ENCODE measurements at places on chromosomes 2 and 18. TPM values are rescaled to one million over a fixed set of nuclear protein-coding genes. Genes with fewer than 3 reads are reported as not detected.

DNA sequence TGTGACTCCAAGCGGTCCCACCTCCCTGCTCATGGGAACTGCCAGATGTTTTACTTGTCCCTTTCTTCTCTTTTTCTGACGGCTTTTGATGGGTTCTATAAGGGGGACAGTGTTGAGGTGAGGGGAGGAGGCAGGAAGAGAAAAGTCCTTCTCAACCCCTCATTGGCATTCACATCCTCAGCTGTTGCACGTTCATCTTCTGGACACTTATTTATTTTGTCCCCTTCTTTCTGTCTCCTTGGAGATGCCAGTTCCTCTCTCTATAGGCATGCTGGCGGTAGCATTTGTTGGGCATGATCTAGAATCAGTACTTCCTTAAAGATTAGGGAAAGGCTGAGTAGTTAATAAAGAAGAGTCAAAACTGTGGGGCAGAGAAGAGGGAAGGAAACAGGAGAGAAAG lies 99.0 kb upstream of the KLHL14 start:
- no peak overlapping the region for H3K4me3 ChIP-seq
- no peaks in the 10 kb centered on the region for H3K36me3 ChIP-seq
- no peak for DNase-seq
- H3K4me1 ChIP-seq: no peaks in the 10 kb centered on the region
- H3K27me3 ChIP-seq: no peaks in the 10 kb centered on the region

DNA sequence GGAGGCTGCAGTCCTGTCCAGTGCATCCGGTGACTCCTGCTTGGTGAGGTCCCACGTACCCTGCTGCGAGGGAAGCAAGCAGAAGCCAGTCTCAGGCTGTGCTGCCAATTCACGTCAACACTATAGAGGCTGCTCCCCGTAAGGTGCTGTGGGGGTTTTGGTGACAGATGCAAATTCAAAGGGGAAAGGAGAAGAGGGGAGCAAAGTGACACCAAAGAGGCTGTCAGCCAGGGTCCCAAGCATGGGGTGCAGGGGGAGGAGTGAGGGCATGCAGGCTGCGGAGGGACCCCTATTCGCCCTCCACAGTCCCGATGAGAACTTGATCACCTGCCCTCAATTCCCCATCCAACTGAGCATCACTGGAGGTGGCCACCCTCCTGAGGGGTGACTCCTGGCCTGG lies 179.4 kb upstream of the HS6ST1 start:
- no peak for DNase-seq
- H3K4me1 ChIP-seq: peaks cover 13% of the 10 kb centered on the region
- H3K4me3 ChIP-seq: no peak overlapping the region
- H3K36me3 ChIP-seq: no peaks in the 10 kb centered on the region
- H3K27ac ChIP-seq: no peak overlapping the region

DNA sequence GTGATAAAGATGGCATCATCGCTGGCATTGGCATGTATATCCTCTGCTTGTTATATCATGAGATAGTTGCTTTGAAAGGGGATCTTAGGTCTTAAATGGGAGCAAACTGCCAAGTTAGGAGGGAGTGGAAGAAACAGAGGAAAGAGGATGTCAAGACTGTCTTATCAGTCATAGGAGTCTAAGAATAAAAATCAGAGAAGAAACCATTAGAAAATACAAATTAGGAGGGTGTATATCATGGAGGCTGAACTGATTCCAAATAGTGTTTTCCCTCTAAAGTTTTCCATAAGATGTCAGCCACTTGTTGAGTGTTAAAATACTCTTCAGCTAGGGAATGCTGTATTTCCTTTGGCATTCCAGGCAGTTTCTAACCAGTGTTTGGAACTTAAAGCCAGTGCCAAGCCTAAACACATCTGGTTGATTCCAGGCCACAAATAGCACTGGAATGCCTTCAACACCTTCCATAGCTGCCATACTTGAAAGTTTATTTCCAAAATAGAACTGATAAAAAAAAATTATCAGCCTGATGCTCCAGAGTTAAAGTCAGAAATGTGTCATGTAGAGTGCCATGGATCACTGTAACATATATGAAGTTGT lies 129.4 kb downstream of the ZEB2 start:
- no peak overlapping the region for H3K27ac ChIP-seq
- H3K27me3 ChIP-seq: peaks cover 4% of the 10 kb centered on the region
- H3K4me3 ChIP-seq: no peak overlapping the region

GRCh38 chr2:187769437-187769836 lies 215.2 kb upstream of the TFPI start:
- H3K27me3 ChIP-seq: no peaks in the 10 kb centered on the region
- no peak overlapping the region for H3K27ac ChIP-seq
- no peak for DNase-seq
- H3K36me3 ChIP-seq: no peaks in the 10 kb centered on the region

DNA sequence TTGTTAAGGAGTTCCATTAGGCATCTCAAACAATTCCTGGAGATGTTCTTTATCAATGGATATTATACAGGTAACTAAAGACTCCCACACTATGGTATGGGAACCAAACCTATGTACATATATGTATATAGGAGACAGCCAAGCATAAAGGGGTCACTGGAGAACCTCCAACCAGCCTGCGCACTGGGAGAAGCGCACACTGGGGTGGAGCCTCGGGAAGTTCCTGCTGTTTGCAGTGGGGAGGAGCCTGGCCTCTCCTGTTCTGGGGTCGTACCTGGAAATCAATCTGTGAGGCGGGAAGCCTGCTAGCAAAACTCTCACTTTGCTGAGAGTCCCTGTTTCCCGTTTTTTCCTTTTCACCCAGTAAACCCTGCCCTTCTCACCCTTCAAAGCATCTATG lies 83.1 kb upstream of the CREB1 start:
- H3K27me3 ChIP-seq: no peaks in the 10 kb centered on the region
- no peaks in the 10 kb centered on the region for H3K4me1 ChIP-seq
- no peaks in the 10 kb centered on the region for H3K36me3 ChIP-seq
- H3K4me3 ChIP-seq: no peak overlapping the region

Gene ARPC2
- 37.4 TPM for polyA plus RNA-seq

Gene TMEM163
- polyA plus RNA-seq: 20.3 TPM

Gene SERPINB12
- polyA plus RNA-seq: not detected

DNA sequence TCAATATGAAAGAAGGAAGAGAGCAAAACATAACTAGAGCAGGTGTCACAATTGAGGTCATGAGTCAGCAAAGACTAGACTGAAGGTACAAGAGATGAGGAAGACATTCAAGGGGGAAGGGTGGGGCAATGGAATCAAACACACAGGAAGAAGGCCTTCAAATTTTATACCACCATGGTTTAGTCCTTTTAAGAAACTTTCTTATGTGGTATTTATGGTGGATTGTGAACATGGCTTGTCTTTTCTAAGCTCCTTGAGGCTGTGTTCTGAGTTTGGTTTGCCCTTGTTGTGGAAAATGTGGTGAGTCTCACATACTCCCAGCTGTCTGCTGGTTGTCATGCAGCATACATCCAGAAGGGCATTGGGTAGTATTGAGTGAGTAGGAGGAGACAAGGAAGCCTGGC lies 62.1 kb downstream of the NABP1 start:
- no peak overlapping the region for H3K27ac ChIP-seq
- no peaks in the 10 kb centered on the region for H3K27me3 ChIP-seq
- H3K4me3 ChIP-seq: no peak overlapping the region

GRCh38 chr2:239225371-239225851 lies 175.4 kb downstream of the HDAC4 start:
- no peak overlapping the region for H3K4me3 ChIP-seq
- peaks cover 46% of the 10 kb centered on the region for H3K4me1 ChIP-seq
- no peaks in the 10 kb centered on the region for H3K27me3 ChIP-seq
- H3K36me3 ChIP-seq: no peaks in the 10 kb centered on the region

GRCh38 chr18:11847811-11848210 lies 3.4 kb upstream of the CHMP1B start:
- H3K27me3 ChIP-seq: no peaks in the 10 kb centered on the region
- H3K4me3 ChIP-seq: no peak overlapping the region
- H3K27ac ChIP-seq: no peak overlapping the region
- no peak for DNase-seq

DNA sequence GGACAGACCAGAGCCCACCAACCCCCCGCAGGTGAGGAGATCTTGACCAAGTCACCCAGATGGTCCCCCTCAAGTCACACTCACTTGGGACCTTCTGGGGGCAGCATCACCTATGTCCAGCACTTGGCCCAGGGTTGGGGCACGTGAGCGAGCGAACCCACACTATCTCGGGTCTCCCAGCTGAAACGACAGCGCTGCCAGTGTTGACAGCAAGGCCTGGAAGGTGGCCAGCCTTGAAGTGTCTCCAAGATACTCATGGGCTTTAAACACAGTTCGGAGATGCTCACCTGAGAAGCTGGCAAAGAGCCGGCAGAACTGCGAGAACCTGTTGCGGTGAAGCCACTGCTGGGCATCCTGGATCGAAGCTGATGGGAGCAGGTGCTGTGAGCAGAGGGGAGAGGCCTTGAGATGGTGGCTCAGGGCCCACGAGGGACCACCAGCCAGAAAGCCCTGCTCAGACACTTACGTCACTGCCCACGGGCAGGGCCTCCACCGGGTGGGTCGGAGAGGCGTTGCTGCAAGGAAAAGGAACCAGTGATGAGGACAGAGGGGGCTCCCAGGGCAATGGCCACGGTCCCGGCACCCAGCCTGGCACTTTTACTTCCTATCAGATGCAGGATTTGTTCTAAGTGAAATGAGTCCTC lies 47.5 kb downstream of the TFCP2L1 start:
- H3K27ac ChIP-seq: no peak overlapping the region
- H3K4me3 ChIP-seq: no peak overlapping the region
- no peaks in the 10 kb centered on the region for H3K27me3 ChIP-seq
- no peaks in the 10 kb centered on the region for H3K4me1 ChIP-seq
- DNase-seq: no peak

Gene PRKCE
- polyA plus RNA-seq: 4.0 TPM

GRCh38 chr2:72993147-72993932 lies 76.0 kb downstream of the EMX1 start:
- H3K36me3 ChIP-seq: no peaks in the 10 kb centered on the region
- no peak for DNase-seq
- no peak overlapping the region for H3K27ac ChIP-seq
- H3K4me1 ChIP-seq: no peaks in the 10 kb centered on the region
- H3K27me3 ChIP-seq: no peaks in the 10 kb centered on the region

GRCh38 chr2:98175811-98176210 lies 88.8 kb downstream of the VWA3B start:
- H3K4me3 ChIP-seq: no peak overlapping the region
- no peak overlapping the region for H3K27ac ChIP-seq
- H3K4me1 ChIP-seq: no peaks in the 10 kb centered on the region

- no peaks in the 10 kb centered on the region for H3K4me1 ChIP-seq
- no peaks in the 10 kb centered on the region for H3K27me3 ChIP-seq
- H3K4me3 ChIP-seq: no peak overlapping the region
- DNase-seq: no peak
These were observed 117.2 kb downstream of the CTNNA2 start for GRCh38 chr2:79630060-79630459.

DNA sequence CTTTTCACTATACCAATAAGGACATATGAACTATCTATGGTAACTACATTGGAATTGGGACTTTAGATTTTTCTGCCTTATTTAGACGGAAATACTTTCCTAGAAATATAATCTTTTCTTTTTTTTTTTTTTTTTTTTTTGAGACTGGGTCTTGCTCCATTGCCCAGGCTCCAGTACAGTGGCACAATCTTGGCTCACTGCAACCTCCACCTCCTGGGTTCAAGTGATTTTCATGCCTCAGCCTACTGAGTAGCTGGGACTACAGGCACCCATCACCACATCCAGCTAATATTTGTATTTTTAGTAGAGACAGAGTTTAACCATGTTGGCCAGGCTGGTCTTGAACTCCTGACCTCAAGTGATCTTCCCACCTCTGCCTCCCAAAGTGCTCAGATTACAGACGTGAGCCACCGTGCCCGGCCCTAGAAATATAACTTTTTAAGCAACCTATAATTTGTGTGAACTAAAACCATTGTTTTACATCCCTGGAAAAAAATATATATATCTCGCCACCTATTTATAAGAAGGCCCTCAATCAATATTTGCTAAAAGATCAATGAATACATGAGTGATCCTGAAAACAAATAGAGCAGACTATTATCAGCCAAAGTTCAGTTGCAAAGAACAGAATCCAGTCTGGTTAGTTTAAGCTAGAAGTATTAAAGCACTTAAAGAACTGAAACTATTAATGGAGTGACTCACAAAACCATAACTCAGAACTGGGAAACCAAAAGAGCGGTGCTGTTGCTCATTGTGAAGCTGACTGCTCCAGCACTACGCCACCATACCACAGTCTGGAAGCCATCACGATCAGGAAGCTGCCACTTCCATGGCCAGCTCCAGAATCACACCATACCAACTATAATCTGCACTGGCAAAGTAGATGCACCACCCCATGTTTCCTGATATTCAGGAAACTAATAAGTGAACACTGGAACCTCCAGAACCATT lies 8.4 kb upstream of the HNRNPLL start:
- no peaks in the 10 kb centered on the region for H3K36me3 ChIP-seq
- H3K4me1 ChIP-seq: no peaks in the 10 kb centered on the region
- no peak overlapping the region for H3K27ac ChIP-seq
- no peaks in the 10 kb centered on the region for H3K27me3 ChIP-seq
- no peak overlapping the region for H3K4me3 ChIP-seq

- no peaks in the 10 kb centered on the region for H3K36me3 ChIP-seq
- no peak for DNase-seq
- H3K4me3 ChIP-seq: no peak overlapping the region
- H3K4me1 ChIP-seq: no peaks in the 10 kb centered on the region
- H3K27ac ChIP-seq: no peak overlapping the region
These were observed 19.7 kb upstream of the ARHGAP25 start for GRCh38 chr2:68714866-68715265.

DNA sequence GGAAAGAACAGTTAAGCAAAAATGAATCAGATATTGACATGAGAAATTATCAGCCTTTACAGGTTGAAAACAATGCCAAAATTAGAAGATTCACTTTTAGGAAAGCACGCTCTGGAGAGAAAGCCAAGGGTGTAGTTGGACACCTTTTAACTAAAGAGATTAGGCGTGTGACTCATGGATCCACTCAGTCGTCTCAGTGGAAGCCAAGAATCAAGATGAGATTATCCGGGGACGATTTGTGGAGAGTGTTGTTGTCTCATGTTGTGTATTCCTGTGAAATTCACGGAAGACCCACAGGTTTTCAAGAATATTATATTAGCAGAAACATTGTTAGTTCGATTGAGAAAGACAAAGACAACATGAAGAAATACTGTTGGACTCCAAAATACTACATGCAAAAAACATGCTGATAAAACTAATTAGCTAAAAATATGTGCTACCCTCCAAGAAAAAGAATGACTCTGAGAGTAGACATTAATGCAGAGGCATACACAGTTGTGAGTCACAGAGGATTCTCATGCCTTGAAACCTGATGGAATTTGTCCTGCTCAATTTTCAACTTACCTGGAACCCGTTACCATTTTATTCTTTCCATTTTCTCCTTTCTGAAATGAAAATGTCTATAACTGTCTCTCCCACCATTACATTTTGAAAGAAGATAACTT lies 192.1 kb upstream of the RND3 start:
- H3K4me3 ChIP-seq: no peak overlapping the region
- DNase-seq: no peak
- H3K27ac ChIP-seq: no peak overlapping the region
- H3K4me1 ChIP-seq: no peaks in the 10 kb centered on the region
- no peaks in the 10 kb centered on the region for H3K27me3 ChIP-seq
- H3K36me3 ChIP-seq: no peaks in the 10 kb centered on the region

Gene TNFAIP6
- polyA plus RNA-seq: 0.16 TPM
